Cardiac muscle cell (in vitro differentiated cells and primary cell): ENCODE measurements at places on chromosomes 12 and 14. TPM values are rescaled to one million over a fixed set of nuclear protein-coding genes. Genes with fewer than 3 reads are reported as not detected.

DNA sequence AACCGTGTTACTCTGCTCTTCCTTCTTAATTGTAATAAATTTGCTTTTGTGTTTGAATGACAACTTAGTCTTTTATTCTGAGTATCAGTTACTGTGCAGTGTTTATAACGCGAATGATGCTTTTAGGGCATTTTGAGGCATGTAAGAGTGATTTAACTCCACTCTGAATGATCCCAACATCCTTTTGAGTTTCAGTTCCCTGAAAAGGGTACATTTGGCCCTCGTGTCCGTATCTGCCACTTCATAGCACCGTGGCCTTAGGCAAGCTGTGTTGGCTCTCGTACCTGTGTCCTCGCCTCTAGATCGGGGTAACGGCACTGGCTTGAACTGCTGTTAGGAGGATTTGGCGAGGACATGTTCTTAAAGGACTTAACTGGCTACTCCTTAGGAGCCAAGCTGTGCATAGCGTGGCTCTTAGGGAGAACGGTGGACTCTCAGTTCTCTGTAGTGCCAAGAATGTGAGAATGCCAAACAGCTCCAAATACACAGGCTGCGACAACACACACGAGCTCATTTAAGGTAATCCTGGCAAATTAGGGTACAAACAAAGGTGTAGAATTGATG, 92.0 kb downstream of the PPP2R5C start:
- no peaks in the 10 kb centered on the region for H3K27me3 ChIP-seq
- no peak overlapping the region for H3K27ac ChIP-seq
- no peak overlapping the region for H3K4me3 ChIP-seq
- no peak for DNase-seq
- H3K36me3 ChIP-seq: no peaks in the 10 kb centered on the region

DNA sequence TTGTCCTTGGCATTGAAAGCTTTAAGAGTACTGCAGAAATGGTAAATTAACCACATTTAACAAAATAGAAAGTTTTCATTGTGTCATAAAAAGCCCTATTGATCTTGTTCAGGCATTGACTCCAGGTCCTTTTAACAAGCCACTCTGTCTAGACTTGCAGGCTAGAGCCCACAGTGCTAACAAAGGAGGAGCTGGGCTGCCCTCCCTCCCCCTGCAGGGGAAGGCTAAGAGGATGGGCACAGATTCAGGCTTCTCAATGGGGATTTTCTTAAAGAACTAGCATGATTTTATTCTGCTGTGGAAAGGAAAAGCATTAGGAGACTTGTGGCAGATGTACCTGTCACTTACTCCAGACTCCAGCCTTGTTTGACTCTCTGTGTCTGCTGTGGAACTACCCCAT, 463.6 kb downstream of the NRXN3 start:
- H3K4me1 ChIP-seq: no peaks in the 10 kb centered on the region
- H3K4me3 ChIP-seq: no peak overlapping the region
- H3K27ac ChIP-seq: no peak overlapping the region

- no peaks in the 10 kb centered on the region for H3K27me3 ChIP-seq
- DNase-seq: no peak
- H3K36me3 ChIP-seq: no peaks in the 10 kb centered on the region
Observed at GRCh38 chr12:106987846-106988245, 900 bp upstream of the MTERF2 start.

DNA sequence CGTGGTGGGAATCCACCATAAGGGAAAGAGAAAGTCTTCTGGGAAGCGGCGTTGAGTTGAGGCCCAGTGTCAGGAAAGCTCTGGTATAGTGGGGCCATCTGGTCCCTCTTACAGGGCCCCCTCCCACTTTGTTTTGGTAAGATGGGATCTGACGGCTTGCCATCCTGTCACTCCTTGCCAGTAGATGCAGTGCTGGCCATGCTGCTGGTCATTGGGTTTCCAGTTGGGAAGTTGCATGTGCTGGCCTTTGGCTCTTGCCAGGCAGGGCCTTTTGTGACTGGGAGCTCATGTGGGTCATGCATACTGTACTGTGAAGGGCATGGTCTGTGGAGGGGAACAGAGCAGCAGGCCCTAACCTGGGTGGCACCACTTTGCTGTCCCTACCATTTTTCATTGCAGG, 3.8 kb downstream of the TRAF3 start:
- H3K4me3 ChIP-seq: no peak overlapping the region
- no peaks in the 10 kb centered on the region for H3K36me3 ChIP-seq
- no peaks in the 10 kb centered on the region for H3K27me3 ChIP-seq
- DNase-seq: no peak
- H3K4me1 ChIP-seq: peaks cover 12% of the 10 kb centered on the region
- H3K27ac ChIP-seq: no peak overlapping the region

DNA sequence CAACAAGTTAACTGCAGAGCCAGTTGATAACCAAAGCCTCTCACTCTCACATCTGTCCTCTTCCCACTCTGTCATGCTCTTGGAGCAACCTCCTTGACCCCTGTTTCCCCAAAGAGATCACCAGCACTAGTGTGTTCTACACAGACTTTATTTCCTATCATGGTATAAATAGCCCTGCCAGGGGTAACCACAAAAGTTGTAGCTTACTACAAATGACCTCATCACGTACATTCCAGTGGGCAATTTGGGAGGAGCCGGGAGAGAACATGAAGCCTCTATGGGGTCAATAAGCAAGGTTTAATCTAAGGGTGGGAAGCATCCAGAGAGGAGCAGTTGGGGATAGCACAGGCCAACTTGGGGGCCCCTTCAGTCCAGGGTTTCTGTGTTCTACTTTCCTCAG, 186.5 kb downstream of the KCNA5 start:
- no peak for DNase-seq
- no peak overlapping the region for H3K4me3 ChIP-seq
- no peaks in the 10 kb centered on the region for H3K36me3 ChIP-seq
- peaks cover 6% of the 10 kb centered on the region for H3K4me1 ChIP-seq
- no peaks in the 10 kb centered on the region for H3K27me3 ChIP-seq
- H3K27ac ChIP-seq: no peak overlapping the region

DNA sequence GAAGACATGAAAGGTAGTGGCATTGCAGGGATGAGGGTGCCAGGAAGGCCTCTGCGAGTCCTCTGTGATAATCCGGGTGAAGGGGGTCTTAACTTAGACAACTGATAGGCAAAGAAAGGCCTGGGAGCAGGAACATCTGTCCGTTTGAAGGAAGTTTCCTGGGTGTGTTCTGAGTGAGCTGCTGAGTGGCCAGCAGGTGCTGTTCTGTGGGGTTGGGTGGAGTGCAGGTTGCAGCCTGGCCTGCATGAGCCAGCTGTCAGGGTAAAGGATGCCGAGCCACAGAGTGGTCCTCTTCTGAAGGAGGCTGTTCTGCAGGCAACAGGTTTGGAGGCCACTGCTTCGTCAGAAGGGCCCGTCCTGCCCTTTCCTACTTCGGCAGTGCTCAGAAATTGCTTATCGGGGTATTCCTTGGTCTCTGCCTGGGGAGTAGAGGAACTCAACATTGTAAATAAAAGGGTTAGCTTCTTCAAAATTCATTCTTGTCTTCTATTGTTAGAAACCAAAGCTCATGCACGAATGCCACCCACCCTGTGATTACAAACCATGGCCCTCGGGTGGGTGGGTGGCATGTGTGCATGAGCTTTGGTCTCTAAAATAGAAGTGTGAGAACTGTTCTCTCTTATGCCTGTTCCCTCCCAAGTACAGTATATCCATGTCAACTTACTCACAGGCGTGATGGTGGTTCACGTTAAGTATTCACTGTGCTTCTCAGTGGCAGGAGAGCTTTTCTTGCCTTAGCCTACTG, 118.9 kb downstream of the CHST11 start:
- DNase-seq: no peak
- H3K4me3 ChIP-seq: no peak overlapping the region
- H3K27ac ChIP-seq: no peak overlapping the region
- H3K36me3 ChIP-seq: no peaks in the 10 kb centered on the region
- peaks cover 3% of the 10 kb centered on the region for H3K4me1 ChIP-seq

DNA sequence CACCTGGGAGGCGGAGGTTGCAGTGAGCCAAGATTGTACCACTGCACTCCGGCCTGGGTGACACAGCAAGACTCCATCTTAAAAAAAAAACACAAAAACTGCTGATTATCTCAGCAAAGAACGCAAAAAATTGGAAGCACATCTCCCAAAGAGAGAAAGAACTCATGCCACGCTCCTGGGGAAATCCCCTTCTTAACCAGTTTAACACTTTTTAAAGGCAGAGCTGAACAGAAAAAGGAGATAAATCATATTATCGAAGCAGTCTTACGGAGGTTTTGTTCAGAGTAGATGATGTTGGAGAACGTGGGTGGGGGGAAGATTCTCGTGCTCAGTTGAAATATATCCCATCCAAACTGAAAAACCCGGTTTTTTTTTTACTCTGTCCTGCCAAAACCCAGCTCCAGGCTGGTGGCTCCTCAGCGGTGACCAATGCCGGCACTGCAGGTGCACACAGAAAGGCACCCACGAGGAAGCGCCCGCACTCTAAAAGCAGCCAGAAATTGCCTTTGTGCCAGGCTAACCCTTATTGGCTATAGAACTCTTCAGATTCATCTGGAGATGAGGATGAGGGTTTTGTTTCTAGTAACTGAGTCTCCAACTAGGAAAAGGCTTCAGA, 100.2 kb upstream of the PARP11 start:
- H3K36me3 ChIP-seq: no peaks in the 10 kb centered on the region
- no peak overlapping the region for H3K4me3 ChIP-seq
- H3K27ac ChIP-seq: no peak overlapping the region

Gene SIX6
- not detected in 2 replicates for total RNA-seq

Gene TEAD4
- total RNA-seq: 29.1 and 31.9 TPM in 2 replicates

Gene PAH
- 0.18 TPM in 1 of 2 replicates, not detected in the other for total RNA-seq

Gene ANO4
- total RNA-seq: 0.33 and 0.95 TPM in 2 replicates

Gene GPR137C
- 1.4 and 1.7 TPM in 2 replicates for total RNA-seq
